CD4-positive, alpha-beta T cell treated with Interleukin-10 for 1 hour (primary cell): ENCODE measurements at places on chromosomes 7 and 10.
A peak's percentile ranks its signal among the peaks of the same experiment; 100 is the strongest.

GRCh38 chr10:5163487-5163886 lies 21.5 kb downstream of the AKR1C8 start:
- DNase-seq, result no peak

DNA sequence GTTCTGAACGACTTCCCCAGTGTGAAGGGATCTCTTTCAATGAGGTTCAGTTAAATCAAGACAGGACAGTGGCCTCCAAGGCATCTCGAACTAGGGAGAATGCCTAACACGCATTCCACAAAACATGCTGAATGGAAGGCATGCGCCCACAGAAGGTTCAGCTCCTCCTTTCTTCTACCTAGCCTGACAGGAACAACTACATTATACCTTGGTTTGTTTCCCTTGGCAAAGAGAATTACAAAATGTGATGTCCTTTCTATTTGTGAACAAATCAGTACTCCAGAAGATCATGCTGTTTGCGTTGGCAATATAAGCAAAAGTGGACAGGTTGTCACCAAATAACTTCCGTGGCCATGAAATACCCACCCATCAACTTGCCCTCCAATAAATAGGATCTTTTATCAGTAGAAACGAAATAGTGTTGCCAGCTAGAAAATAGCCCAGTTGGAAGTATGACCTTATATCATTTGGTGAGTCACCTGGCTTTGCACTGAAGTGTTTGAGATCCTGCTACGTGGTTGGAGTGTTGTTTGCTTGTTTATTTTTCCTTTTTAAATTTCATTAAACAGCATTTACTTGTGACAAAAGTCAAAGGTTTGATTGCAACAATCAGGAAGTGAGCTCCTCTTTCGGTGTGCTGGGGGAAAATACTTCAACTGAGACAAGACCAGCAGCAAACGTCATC lies 117.0 kb upstream of the FAM204A start:
- no peak for DNase-seq

GRCh38 chr7:44889086-44889781 lies 3.9 kb upstream of the PURB start:
- DNase-seq, result no peak

- no peak for DNase-seq
Measured at GRCh38 chr7:157013101-157013500, 2.6 kb upstream of the MNX1 start.

DNA sequence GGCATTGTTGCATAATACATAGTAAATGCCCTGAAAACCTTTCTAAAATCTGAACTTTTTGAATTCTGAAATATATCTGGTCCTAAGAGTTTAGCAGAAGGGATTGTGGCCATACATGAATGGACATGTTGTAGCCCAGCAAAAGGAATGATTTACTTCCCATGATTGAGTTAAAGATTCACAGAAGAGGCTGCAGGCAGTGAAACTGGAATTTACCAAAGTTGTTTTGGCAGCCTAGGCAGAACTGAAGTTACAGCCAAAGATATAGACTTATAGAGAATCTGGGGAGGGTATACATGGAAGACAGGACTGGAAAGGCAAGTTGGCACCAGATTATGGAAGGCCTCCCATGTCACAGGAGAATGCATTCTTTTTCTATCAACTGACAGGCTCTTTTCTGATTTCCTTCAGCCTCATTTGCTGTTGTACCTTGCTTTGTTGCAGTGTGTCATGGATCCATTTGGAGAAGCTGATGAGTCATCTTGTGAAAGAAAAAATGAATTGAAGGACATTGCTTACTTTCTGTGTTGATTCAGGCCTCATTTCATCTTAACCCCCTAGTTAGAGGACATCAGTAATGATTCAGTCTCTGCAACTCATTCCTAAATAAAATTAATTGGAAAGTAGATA lies 356.2 kb upstream of the LRGUK start:
- no peak for DNase-seq

DNA sequence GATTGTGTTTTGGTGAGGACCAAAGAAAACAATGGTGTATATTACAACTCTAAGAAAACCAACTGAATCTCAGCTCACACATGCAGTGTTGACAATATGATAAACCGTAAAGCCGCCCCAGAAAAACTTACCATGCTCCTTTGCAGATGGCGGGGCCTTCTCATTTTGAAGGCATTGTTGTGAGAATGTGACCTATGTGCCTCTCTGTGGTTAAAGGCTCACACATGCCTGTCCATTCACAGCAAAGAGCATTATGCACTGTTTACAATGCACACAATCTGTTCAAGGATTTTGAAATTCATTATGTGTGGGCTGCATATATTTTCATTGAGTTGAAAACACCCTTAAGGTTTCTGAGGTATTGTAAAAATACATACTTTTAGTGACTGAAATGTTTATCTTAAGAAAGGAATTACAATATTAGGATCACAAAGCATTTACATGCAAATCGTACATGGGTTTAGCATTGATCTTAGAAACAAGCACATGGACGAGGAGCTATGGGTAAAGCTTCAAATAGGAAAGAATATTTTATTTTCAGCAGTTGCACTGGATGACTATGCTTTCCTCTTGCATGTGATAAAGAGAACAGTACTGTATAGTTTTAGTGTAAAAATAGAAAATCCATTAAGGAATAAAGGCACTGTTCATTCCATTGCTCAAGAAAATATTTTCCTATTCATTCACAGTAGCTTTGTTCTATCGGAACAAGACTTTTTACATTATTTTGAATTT lies 334.3 kb downstream of the ARL4A start:
- DNase-seq, result no peak

DNA sequence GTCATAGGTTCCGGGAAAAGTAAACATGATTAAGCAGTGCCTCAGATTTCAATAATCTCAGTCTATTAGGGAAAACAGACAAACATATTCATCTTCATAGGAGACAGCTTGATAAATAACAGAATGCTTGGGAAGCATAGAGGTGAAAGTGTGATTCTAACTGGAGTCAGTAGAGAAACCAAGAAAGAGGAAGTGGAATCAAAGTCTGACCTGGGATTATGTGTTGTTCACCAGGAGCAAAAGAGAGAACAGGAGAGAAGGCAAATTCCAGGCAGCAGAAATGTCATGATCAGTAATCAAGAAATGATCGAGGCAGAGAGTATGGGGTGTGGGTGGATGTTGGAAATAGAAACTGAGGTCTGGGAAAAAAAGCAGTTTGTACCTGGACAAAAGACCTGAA lies 43.7 kb downstream of the DGKB start:
- no peak for DNase-seq

DNA sequence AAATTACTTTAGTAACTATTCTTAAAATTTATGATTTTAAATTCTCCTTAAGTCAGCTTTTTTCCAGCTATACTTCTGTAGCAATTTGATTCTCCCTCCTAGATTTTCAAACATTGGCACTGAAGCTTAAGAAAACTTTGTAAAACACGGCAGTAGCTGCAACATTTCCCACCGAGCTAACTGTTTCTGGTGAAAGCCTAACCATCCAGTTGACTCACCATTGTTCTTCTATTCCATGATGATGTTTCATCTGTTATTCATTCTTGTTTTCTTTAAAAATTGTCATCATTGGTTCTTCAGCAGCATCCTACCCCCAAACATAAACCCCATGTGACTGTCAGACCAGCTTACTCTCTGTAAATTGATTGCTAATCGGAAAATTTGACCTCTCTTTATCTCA lies 312.3 kb downstream of the DGKB start:
- no peak for DNase-seq

- DNase-seq, result no peak
Measured at GRCh38 chr7:92758796-92759431, 77.5 kb downstream of the CDK6 start.

DNA sequence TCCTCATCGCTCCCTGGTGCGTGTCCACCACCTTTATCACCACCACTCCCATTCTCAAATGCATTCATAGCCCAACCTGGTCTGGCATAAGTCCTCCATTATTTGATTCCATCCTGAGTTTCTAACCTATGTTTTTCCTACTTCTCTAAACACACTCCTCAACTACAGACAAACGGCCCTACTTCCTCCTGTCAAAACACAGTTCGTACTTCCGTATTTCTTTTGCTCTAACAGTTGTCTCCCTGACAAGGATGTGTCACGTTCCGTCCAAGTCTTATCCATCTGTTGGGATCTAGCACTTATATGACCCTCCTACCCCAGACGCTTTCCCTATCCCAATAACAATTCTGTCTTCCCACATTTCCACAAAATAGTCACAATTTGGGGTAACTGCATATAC lies 46.8 kb downstream of the DOCK4 start:
- no peak for DNase-seq

DNA sequence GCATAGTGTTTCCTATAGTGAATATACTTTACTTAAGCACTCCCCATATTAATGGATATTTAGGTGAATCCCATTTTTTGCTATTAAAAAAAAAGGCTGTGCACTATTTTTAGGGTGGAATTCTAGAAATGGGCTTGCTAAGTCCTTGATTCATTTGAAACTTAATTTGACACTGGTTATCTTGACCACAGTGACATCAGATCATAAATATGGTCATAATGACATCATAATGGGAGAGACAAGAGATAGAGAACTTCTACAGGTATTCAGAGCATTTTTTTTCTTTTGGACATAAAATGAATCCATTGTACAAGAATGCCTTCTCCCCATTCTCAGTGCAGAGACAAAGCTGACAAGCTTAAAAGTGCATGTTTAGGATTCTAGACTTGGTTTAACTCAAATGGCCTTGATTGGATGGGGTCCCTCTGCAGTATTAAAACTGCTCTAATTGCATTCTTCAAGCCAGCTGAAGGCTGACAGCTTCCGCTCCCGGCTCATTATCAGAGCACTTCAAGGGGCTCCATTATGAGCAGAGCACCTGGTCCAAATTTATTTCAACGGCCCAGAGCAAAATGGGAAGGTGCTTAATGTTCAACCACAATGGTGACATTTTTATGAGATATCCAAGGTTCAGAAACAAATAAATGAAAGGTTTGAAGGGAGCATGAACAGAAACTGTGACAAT lies 104.8 kb downstream of the JAZF1 start:
- DNase-seq, result no peak

DNA sequence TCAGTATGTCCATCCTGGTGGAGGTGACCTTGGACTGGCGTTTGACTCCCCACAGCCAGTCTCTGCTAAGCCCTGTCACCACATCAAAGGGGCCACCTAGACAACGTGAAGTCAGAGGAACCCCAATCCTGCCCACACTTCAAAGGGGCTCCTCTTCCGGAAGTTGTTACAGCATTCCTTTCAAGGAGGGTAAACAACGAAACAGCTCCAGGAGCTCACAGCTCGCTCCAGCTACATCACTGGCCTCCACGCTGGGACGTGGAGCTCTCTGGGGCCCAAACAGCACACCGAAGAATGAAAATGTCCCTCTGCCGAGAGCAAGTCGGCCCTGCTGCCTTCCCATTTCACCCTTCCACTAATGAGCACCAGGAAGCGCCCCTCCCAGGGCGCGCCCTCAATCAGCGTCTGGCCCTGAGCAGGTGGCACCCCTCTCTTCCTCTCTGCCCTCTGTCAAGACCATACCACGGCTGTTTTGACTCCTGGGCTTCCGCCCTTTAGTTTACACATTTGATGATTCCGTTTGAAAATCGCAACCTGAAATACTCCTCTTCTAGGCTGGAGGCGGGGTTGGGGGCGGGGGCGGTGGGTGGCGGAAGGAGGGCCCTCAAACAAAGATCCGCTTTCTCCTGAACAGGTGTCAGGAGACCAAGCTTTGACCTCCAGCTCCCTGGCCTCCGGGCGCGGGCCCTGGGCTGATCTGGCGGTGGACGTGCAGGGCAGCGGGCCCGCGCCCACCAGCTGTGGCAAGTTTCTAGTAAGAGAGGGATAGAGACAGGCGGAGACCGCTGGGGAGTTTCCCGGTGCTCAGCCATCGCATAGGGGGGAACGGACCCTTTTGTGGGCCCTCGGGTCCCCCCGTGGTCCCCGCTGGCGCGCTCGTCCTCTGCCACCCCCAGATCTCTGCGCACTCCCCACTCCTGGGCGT lies 53.1 kb upstream of the KDM7A start:
- peak; percentile 84 for DNase-seq

- no peak for DNase-seq
Measured at GRCh38 chr7:85001495-85002345, 185.1 kb downstream of the SEMA3D start.

GRCh38 chr10:78868861-78869260 lies 199.9 kb upstream of the ZMIZ1 start:
- no peak for DNase-seq

- DNase-seq, result no peak
Measured at GRCh38 chr10:132521041-132521465, 16.5 kb upstream of the INPP5A start.

DNA sequence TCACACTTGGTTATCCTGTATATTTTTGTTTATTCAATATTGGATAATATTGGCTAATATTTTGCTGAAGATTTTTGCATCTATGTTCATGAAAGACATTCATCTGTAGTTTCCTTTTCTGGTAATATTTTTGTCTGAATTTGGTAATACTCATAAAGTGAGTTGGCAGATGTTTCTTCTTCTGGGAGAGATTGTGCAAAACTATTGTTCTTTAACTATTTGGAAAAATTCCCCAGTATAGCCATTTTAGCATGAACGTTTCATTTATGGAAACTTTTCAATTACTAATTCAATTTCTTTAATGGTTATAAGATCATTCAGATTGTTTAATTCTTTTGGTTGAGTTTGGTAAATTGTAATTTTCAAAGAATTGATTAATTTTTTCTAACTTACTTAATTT lies 560.8 kb upstream of the FZD8 start:
- no peak for DNase-seq

DNA sequence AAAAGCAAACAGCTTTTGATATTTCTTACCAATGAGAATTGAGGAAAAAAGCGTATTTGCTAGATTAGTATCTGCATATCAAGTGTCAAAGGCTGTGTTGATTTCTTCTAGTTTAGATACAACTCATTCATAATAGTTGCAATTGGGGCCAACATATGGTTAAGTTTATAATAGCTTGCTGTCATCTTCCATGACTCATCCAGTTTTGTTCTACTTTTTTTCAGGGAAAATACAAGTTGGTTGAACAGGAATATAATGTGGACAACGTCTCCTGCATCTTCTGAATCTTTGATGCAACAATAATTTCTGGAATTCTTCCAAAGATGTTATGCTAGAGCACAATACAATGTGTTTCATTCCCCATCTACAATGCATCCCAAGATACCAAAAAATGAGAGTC lies 182.0 kb downstream of the THSD7A start:
- DNase-seq, result no peak

DNA sequence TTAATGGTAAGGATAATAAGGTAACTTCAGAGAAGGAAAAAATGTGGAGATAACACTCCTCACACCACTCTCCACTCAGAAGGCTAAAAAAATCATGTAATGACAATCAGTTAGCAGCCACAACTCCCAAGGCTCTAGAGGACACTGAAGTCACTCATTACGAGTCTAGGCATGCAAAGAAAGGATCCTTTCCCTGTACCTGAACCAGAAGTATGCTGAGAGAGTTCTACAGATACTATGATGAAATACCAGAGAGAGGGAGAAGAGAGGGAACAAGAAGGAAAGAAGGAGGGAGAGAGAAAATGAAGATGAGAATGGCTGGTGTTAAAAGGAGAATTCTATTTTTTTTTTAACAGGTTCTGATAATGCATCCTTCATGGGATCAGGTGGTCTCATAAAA lies 224.3 kb upstream of the PLXNA4 start:
- no peak for DNase-seq

DNA sequence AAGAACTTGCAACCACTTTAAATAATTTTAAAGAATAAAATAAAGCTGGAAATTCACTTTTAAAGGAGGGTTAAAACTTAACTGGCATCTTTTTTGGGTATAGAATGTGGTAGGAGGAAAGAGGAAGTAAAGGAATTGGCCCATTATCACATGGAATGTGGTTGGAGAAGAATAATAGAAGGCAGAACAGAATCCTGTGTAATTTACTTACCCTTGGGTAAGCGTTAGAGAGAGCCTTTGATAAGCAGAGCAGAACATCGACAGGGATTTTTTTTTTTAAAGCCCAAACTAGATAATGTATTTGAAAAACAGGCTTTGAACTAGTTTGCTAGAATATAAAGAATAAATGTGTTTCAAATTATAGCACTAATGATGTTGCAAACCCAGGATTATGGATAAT lies 199.8 kb upstream of the KIAA1217 start:
- no peak for DNase-seq
